ENCODE measurements at places on chromosomes 6 and 20.

- DNase-seq = no peak
Measured at GRCh38 chr6:169019727-169020491, 233.7 kb downstream of the THBS2 start.

- DNase-seq = no peak
Measured at GRCh38 chr6:14959324-14959885, 286.5 kb upstream of the JARID2 start.

GRCh38 chr20:4989570-4989969, 11.7 kb downstream of the SLC23A2 start:
- no peak for DNase-seq

- no peak for DNase-seq
Measured at GRCh38 chr20:10064611-10065010, 29.8 kb downstream of the ANKEF1 start.

- no peak for DNase-seq
Measured at GRCh38 chr20:39699166-39699725, 737.1 kb downstream of the DHX35 start.

DNA sequence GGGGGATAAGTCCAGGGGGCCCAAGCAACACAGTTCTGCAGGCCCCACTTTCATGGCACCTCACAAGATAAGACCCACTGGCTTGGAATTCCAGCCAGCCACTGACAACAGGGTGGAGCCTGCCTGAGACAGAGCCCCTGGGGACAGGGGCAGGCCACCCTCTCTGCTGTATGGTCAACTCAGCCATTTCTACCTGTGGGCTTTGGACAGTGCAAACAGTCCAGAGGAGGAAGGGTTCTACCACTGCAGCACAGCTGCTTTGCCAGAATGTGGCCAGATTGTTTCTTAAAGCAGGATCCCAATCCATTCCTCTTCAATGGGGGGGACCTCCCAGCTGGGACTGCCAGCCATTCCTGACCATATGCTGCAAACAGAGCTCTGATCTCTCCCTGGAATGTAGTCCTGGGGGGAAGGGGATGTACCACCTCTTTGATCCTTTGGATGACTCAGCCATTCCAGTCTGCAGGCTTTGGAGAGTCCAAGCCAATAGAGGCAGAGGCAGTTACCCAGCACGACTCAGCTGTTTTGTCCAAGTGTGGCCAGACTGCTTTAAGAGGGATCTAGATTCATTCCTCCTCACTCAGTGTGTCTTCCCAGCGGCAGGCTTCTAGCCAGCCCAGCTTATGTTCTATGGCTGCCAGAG, 842.2 kb downstream of the EPHA7 start:
- no peak for DNase-seq

DNA sequence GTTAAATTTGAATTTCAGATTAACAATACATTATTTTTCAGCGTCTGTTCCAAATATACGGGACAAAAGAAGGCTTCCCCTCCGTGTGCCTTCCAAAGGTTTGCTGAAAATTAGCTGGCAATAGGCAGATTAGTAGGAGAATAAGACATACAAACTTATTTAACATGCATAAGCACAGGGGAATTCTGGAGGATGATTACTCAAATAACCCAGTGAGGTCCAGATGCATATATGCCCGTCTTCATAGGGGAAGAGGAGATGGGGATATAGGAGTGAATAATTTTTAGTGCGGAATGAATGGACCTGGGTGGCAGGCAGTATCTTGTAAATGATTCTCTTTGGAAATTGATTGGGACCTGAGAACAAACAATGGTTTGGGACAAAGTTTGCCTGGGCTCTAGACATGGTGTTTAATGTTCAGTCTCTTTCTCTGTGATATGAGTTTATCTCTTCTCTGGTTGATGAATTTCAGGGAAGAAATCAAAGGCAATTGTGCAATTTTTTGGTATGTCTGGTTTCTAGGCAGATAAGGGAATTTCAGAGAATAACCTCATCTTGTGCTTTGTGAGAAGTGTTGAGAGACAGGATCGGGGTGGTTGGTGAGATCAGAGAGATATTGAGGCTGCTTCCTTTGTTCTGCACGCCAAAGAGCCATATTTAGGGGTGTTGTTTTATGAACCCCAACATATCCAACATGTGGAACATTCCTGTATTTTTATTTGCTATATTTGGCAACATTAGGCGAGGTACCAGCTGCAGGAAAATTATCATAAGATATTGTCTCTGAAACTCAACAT, 63.7 kb downstream of the MKKS start:
- no peak for DNase-seq

GRCh38 chr6:107116328-107116892, 1.1 kb upstream of the BEND3 start:
- DNase-seq = peak; percentile 9

DNA sequence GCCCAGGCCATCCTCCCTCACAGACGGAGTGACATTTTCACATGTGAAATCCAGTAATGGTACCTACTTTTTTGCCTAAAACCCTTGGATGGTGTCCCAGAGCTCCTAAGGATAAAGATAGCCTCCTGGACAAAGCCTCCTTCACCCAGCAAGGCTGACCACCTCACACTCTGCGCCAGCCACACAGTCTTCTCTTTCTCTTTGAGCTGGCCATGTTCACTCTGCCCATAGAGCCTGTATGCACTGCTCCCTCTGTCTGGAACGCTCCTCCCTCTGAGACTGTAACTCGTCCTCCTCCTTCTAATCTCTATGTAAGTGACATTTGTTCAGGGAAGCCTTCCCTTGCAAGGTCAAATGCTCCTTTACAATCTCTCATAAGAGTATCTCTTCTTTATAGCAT, 14.6 kb downstream of the TMEM151B start:
- no peak for DNase-seq

DNA sequence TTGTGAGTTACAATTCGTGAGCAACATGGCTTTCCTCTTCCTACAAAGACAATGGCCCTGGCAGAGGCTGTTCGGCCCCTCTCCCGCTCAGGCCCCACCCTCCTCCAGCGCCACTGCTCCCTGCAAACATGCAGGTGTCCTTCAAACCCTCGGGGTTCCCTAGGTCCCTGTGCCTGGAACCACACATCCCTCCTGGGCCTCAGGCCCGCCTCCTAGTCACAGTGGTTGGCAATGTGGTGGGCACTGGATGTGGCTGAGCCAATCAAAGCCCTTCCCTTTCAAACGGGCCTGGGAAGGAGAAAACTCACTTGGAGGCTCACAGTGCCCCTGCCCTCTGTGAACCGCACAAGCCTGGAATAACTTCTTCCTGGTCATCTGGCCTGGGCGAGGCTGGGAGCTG, 147.2 kb downstream of the TFAP2C start:
- no peak for DNase-seq

DNA sequence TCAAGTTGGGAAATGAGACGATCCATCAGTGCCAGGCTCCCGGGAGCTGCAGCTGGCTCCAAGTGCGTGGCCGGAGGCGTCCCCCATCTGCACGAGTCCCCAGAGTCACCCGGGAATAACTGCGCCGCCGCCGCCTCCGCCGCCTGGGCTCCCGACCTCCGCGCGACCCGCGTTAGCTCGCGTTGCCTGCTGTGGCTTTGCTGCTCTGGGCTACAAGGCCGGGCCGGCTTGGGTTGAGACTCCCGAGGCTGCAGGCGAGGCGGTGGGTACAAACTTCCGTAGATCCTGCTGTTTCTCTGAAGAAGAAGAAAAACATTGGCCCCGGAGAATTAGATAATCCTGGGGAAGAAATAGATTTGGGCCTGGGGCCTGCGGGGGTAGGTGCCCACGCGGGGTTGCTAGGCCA, 7.4 kb upstream of the LAMP5 start:
- no peak for DNase-seq

DNA sequence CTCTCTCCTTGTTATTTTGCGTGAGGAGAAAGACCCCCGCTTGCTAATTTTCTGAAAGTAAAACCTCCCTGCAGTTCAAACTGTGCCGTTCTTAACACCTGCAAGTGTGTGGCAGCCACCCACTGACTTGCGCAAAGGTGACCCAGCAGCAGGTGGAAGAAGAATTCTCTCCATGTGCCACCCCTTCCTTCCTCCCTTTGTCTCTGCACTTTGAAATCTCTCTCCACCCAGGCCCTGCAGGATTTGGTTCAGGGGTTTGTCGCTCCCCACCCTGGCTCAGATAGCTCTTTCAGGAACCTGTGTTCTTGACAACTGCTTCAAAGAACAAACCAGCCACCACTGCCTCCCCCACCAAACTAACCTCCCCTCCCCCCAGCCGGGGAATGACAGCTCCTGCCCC, 41.4 kb downstream of the ZNF831 start:
- DNase-seq = peak; percentile 16

- no peak for DNase-seq
Measured at GRCh38 chr6:14995208-14995607, 250.7 kb upstream of the JARID2 start.

DNA sequence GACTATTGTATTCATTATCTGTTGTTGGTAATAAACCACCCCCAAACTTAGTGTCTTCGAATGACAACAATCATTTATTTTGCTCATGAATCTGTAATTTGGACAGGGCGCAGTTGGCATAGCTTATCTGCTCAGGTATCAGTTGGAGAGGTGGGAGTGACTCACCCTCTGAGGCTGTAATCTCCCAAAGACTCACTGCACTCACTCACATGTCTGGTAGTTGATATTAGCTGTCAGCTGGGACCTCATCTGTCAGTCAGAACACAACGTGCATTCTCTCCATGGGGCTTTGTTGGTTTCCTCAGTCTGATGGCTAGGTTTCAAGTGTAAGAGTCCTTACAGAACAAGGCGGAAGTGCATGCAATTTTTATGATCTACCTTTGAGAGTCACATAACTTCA, 219.0 kb upstream of the PRND start:
- DNase-seq = no peak

GRCh38 chr6:1894954-1895353, 285.2 kb downstream of the FOXC1 start:
- DNase-seq = no peak

GRCh38 chr6:3247255-3248146, 11.2 kb upstream of the PSMG4 start:
- no peak for DNase-seq

DNA sequence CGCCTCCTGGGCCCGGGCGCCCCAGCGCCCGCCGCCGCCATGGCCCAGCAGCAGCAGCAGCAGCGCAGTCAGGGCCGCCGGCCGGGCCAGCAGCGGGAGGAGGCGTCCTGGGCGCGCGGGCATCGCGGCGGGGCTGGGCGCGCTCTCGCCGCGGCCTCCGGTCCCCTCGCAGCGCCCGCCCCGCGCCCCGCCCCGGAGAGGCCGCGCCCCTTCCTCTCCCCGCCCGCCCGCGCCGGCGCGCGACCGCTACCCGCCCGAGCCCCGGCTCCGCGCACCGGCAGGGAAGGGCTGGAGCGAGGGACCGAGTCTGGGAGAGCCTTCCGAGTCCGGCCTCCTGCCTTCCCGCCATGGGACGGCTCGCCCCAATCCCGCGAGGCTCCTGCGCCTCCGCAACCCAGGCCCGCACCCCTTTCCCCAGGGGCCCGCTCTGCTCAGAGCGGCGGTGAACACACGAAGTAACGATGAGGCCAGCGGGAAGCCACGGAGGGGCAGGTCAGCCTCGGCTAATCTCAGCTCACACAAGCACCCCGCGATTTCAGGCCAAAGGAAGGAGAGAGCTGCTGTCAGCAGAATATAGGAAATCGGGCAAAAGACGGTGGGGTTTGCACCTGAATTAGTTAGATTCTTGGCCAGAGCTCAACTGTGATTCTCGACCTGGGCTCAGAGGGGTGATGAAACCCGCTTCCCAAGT, at the start of gene TXNDC5:
Gene TXNDC5 (minus strand): TSS at position 135 of the 691 bp plus-strand sequence. CDS start 12 bp downstream, at position 123.
- DNase-seq = peak; percentile 81

- DNase-seq = no peak
Measured at GRCh38 chr6:14791526-14791925, 454.3 kb upstream of the JARID2 start.
